ENCODE measurements at places on chromosomes 2 and 18.

- DNase-seq, result no peak
Measured at GRCh38 chr2:88549616-88550292, 77.5 kb downstream of the EIF2AK3 start.

DNA sequence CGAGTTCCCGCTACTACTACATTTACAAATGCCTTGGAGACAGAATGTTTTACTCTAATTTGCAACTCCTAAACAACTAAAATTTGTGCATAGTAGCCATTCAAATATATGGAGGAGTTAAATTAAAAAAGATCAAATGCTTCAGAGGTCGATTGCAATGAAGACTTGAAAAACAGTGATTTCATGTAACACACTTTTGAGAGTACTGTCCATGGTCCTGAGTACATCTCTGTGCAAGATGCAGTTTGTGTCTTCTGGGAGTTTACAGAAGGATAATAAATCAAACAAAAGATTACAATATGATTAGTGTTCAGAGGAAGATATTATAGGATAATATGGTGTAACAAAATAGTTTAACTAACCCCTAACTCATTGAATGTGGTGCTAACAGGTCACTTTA, 894.7 kb downstream of the TMEM182 start:
- DNase-seq, result no peak

DNA sequence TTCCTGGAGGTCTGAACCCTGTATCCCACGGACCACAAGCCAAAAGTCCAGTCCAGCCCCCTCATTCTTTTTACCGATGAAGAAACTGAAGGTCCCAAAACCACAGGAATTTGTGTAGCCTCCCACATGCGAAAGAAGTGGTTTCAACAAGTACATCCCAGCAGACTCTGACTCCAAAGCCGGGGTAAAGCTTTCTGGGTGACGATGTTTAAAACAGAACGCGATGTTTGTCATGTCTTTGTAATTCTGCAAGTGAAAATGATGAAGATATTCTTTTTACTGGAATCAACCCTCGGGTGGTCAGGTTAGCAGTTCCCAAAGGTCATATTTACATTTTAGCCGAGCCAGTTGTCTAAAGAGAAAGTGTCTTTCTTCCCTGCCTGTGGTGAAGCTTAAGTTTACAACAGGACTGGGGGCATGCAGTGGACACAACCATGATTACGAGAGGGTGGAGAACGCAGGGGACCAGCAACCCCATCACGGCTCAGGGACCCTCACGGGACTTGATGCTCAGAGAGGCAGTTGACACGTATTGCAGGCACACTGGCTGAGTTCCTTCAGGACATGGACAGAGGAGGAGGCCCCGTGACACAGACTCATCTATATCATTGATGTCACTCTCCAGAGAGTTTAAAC, 17.8 kb upstream of the TMEM131 start:
- DNase-seq, result no peak

- DNase-seq, result no peak
Measured at GRCh38 chr2:31255911-31256571, 22.1 kb downstream of the EHD3 start.

- no peak for DNase-seq
Measured at GRCh38 chr2:109513749-109514588, 99.8 kb downstream of the SEPTIN10 start.

All from activated CD4-positive, alpha-beta T cell treated with anti-CD3 and anti-CD28 coated beads, Interleukin-2, amount 50 U/mL, for 4 hours (primary cell).